ENCODE measurements at places on chromosomes 4 and X. TPM values are rescaled to one million over a fixed set of nuclear protein-coding genes. Genes with fewer than 3 reads are reported as not detected.

DNA sequence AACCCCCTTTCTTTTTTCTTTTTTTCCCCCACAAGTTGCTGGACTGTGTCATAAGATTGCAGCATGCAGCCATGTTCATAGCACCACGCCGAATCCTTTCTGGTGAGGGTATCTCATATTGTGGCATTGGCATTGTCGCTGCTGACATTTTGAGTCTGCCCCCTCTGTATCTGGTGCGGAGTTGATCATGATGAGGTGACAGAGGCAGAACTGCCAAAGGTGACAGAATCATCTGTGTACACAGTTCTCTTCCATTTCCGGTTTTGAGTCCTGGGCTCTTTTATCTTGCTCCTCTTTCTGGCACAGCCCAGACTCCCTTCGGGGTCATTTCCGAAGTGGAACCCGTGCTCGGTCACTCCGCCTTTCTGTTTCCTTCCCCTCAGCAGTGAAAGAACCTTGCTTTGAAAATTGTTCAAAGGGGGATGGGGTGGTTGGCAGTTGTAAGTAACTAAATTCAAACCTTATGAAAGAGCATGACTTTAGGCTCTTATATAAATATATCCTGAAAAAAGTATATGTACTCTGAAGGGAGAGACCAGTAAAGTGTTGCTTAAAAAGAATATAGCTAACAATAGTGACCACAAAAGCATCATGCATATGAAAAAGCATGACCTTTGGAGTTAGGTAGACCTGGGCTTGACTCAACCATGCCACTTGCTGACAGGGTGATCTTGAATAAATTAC is 55.0 kb upstream of the BMP2K start:
- DNase-seq: no peak

DNA sequence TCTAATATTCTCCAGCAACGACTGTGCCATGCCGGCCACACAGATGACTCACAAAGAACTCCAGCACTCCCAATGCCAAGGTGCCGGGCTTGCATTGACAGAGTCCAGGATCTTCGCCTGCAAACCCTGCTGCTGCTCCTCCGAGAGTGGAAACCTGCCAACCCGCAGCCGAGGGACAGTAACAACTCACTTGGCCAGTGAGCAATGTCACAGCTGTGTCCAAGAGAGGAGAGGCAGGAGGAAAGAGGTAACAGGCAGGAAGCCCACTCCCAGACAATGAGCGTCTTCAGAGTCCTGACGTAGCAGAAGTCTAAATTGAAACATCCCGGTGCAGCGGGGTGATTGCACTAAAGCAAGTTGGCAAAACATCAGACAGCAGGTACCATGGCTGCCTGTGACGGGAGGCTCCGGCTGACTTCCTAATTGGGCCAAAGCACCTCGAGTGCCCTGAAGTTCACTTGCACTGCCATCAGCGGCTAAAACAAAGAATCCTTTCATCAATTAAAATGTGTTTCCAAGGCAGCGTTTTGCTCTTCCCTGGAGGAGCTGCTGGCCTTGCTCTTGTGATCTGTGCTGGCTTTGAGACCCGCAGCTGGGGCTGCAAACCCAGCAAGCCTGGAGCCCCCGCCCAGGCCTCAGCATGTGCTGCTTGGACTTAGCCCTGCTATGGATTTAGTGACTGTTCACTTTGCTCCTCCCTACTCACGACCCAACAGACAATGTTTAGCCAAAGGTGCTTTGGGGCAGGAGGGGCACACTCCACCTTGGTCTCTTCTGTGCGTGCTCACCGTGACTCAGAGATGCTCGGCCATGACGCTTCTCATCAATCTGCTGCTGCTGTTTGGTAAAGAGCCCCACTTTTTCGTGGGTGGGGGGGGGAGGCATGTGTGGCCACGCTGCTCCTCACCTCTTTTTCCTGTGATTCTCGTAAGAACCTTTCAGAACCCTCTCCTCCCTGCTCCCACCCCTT is 36.5 kb downstream of the DCTD start:
- DNase-seq: no peak

DNA sequence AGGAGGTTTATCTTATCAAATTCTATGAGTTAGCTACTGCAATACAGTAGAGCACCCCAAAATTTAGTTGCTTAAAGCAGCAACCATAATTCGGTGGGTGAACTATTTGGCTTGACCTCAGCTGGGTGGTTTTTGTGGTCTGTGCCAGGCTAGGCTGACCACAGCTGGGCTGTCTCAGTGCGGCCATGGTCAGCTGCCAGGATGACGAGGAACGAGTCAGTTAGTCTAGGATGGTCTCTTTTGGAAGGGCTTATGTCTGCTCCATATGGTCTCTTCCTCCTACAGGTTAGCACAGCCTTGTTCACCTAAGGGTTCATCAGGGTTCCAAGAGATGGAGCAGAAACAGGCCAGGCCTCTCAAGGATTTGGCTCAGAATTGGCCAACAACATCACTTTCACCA is 210.4 kb downstream of the PALLD start:
- no peak for DNase-seq

- no peak for DNase-seq
Measured at GRCh38 chr4:87545052-87545451, 15.9 kb upstream of the SPARCL1 start.

- no peak for DNase-seq
Measured at GRCh38 chrX:106615041-106615440, 3.3 kb downstream of the RADX start.

DNA sequence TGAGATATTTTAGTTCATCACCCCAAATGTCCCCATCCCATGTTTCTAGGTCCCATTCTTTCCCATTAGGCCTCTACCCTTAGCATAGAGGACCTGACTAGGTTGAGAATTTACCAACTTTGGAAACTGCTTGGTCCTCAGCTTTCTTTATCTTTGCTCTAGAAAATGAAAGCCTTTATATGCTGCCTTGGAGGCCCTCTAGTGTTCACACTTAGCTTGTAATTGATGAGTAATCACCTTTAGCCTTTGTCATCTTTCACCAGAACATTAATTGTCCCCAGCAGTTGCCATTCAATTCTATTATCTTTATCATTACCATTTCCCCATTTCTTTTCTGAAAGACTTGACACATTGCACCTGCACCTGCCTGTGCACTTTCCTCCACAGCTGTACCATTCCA is 589.2 kb upstream of the NR3C2 start:
- DNase-seq: no peak

DNA sequence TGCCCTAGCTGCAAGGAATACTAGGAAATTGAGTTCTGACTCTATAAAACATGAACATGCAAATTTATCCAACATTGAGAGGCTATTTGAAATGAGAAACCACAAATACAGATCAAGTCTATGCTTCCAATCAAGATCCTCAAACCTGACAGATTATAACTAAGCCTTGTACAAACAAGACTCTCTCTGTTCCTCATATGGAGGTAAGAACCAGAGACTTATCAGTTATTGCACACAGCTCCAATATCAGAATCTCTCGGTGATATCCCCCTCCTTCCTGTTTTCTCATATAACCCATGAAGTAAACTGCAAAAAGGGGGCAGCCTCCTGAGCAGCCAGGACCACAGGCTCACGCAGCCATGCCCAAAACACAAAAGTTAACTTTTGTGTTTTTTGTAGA is 36.5 kb downstream of the FBXW7 start:
- no peak for DNase-seq

DNA sequence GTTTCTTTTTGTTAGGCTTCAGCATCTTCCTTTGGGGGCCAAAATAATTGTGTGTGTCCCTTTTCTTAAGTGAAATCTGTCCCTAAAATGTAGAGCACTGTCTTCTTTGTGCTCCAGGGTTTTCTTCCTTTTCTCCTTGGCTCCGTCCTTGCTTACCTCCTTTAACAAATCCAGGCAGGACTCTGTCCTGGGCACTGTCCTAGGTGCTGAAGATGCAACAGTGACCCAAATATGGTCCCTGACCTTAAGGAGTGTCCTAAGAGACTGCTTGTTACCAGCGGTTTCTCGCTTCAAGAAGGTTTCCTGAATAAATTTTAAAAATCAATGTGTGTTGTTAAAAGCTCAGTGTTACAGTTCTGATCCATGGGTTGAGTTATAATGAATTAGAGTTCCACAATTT is 471.8 kb downstream of the KCNIP4 start:
- DNase-seq: no peak

Gene GPR50
- not detected for total RNA-seq

Gene KIF4A
- total RNA-seq: 26.8 TPM

DNA sequence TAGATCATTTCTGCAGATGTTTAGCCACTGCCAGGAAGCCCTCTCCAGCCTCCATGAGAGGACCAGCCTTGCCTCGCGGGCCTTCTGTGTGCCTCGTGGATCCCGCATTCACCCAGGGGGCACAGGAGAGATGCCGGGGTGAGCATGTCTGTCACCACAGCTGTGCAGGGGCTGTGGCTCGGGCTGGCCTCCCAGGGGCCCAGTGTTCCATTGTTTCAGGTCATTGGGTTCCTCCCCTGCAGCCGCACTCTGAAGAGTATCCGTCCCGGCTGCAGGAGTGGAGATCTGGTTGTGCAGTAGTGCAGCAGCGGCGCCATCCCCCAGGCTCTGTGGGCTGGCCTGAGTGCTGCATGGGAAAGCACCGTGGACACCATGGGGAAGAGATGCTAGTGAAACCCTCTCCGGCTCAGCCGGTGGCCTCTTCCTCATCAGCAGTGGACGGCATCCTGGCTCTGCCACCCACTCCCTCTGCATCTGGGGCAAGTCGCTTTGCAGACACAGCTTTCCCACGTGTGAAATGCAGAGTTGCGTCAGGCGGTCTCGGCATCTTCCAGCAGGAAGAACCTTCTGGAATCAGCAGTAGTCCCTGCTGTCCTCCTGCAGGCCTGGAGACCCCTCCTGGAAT is 29.1 kb downstream of the TBC1D14 start:
- no peak for DNase-seq

DNA sequence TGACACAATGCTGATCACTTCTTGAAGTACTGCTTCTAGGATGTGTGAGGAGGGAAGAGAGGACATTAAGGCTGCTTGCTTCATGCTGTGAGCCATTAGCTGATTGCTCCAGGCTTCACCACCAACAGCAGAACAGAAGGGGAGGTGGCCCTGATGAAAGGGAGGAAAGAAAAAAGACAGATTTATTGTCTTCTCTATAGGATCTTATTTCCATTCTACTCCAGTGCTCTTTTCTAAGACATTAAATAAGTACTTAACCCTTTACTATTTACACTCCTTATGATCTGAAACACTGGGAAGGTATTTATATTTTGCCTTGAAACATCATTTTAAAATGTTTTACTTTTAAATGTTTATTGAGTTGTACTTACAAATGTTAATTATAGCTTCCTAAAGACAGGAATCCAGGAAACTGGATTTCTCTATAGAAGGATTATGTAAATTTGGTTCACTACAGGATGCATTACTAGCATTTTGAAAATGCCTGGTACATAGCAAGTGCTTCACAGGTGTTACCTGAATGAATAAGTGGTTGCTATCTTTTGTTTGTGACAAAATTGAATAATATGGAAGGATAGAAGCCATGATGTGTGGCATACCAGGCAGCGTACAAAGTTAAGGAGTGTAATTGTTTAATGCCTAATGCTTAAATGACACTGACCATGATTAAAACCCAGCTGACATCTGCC is 680.9 kb upstream of the ATOH1 start:
- DNase-seq: no peak

DNA sequence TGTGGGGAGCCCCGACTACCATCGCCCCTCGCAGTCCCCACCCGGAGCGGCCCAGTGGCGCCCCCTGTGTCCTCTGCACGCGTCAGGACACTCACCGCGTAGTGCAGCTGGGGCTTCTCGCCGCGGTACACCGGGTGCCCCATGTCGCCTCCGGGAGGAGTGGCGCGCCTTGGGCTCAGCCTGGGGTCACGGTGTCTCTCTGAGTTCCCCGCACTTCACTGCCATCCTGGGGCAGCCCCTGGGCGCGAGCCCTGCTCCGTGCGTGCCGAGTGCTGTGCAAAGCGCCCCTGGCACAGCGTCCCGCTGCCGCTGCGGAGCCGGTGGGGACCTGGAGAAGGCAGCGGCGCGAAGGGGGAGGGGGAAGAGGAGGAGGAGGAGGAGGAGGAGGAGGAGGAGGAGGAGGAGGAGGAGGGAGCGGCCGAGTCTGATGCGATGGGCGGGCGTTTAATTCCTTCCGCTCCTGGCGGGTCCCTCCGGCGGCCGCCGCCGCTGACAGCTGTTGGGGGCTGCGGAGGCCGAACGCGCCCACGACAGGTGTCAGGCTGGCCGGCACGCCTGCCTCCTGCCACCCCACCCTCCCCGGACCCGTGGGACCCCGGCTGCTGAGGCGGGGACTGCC is 134.3 kb downstream of the AMELX start:
- DNase-seq: no peak

DNA sequence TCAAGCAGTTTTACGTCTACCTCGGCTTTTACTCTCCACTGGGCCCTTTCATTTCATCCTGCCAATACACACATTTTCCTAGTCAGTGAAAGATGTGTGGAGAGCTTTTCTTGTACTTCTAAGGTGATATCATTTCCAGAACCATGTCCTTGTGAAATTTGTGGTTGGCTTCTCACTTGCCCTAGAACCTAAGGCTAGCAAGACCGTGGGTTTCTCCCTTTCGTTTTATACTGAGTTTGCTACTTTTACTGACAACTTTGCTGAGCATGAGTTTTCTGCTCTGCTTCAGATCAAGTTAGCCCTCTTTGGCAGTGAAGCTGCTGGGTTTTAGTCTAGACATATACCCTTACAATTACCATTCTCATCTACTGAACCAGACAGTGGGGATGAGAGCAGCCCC is 95.7 kb upstream of the FRMPD4 start:
- no peak for DNase-seq

Gene SLC38A5
- total RNA-seq: 15.7 TPM

Gene PAGE1
- not detected for total RNA-seq

Gene MAGEA2
- not detected for total RNA-seq

- DNase-seq: no peak
Measured at GRCh38 chr4:128221586-128221985, 66.0 kb downstream of the PGRMC2 start.

- DNase-seq: no peak
Measured at GRCh38 chr4:142467088-142467487, 379.0 kb downstream of the INPP4B start.

DNA sequence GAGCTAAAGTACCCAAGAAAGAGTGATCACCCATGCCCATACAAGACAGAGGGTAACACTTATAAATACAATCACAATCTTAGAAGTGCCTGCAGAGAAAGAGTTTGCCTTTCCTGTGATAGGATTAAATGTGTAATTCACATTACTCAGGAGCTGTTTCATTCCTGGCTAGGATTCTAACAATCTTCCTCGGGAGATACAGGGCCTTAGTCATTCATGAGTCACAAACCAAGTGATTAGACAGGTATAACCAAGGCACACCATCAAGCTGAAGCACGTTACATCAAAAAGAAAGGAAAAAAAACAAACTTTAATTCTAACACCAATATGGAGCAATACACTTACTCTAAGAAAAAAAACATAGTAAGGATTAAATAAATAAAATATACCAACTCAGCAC is 14.9 kb downstream of the ABCG2 start:
- DNase-seq: peak; percentile 64

- no peak for DNase-seq
Measured at GRCh38 chrX:137426695-137427425, 139.1 kb upstream of the ZIC3 start.

- DNase-seq: no peak
Measured at GRCh38 chr4:157804986-157805385, 367.8 kb downstream of the GASK1B start.

GRCh38 chr4:113872426-113873260 is 106.8 kb downstream of the ARSJ start:
- peak; percentile 50 for DNase-seq

- no peak for DNase-seq
Measured at GRCh38 chr4:22238742-22239141, 277.1 kb downstream of the ADGRA3 start.

- DNase-seq: no peak
Measured at GRCh38 chr4:167868163-167868562, 224.2 kb upstream of the ANXA10 start.

Gene NWD2
- not detected for total RNA-seq

GRCh38 chrX:12804655-12805054 is 13.4 kb downstream of the PRPS2 start:
- DNase-seq: no peak

- no peak for DNase-seq
Measured at GRCh38 chr4:177251237-177251636, 58.4 kb upstream of the NEIL3 start.

All from epithelial cell of proximal tubule (primary cell).